Activated CD4-positive, alpha-beta T cell treated with anti-CD3 and anti-CD28 coated beads for 1 hour (primary cell): ENCODE measurements at places on chromosomes 13 and 19.
A peak's percentile ranks its signal among the peaks of the same experiment; 100 is the strongest.

GRCh38 chr13:89136678-89137077 lies 1465.5 kb downstream of the SLITRK5 start:
- no peak for DNase-seq

DNA sequence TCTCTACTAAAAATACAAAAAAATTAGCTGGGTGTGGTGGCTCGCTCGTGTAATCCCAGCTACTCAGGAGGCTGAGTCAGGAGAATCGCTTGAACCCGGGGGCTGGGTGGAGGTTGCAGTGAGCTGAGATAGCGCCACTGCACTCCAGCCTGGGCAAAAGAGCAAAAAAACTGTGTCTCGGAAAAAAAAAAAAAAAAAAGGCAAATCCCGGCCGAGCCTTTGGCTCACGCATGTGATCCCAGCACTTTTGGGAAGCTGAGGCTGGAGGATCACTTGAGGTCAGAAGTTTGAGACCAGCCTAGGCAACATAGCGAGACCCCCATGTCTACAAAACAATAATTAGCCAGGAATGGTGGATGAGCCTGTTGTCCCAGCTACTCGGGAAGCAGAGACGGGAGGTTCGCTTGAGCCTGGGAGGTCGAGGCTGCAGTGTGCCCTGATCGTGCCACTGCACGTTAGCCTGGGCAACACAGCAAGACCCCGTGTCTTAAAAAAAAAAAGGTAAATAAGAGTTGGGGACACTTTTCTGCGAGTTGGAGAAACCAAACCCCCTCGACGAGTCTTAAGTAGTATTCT lies 574 bp upstream of the GPX4 start:
- DNase-seq, result no peak

DNA sequence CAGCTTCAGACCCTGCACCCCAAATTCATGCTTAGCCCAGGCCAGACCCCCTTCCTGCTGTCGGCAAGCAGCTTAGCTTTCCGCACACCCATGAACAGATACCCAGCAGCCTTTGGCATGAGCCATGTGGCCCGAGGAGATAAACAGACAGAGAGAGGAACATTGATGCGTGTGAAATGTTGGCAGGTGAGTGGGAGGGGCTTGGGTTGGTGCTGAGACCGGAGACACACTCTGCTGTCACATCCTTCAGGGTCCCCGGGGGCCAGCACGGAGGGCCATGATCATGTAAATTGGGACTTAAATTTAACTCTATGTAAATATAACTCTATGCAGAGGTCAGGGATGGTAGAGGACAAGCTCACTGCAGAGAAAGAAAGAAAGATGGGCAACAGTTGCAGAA lies 1.5 kb downstream of the CD22 start:
- no peak for DNase-seq

DNA sequence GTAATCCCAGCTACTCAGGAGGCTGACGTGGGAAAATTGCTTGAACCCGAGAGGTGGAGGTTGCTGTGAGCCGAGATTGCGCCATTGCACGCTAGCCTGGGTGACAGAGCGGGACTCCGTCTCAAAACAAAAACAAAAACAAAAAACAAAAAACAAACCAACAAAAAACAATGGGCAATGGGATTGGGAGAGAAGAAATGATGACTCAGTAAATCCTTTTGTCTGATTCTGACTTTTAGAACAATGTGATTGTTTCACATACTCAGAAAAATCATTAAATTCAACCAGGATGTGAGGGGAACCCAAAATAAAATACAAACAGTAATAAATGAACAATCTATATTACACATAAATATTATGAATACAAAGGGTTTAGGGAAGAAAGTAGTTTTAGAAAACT lies 5.1 kb downstream of the ZNF565 start:
- DNase-seq, result no peak

DNA sequence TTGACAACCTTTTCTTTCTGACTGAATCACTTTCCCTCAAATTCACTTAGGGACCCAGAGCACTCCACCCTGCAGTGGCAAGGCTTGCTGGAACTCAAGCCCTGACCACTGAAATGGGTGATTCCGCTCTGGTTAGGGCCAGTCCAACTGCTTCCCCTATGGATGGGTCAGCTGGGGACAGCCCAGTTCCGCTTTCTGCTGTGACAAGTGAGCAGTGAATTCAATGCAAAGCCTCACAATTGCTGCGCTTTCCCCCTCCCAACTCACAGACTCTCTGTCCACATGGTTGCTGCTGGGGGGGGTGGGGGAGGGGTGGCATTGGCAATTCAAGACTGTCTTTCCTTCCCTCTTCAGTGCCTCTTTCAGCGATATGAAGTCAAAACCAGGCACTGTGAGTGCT lies 18.7 kb downstream of the CD70 start:
- no peak for DNase-seq

- DNase-seq, result peak; percentile 52
Measured at GRCh38 chr19:44653977-44654774, 10.5 kb downstream of the PVR start.

GRCh38 chr13:40895227-40896184 lies 106.1 kb downstream of the SLC25A15 start:
- DNase-seq, result no peak

DNA sequence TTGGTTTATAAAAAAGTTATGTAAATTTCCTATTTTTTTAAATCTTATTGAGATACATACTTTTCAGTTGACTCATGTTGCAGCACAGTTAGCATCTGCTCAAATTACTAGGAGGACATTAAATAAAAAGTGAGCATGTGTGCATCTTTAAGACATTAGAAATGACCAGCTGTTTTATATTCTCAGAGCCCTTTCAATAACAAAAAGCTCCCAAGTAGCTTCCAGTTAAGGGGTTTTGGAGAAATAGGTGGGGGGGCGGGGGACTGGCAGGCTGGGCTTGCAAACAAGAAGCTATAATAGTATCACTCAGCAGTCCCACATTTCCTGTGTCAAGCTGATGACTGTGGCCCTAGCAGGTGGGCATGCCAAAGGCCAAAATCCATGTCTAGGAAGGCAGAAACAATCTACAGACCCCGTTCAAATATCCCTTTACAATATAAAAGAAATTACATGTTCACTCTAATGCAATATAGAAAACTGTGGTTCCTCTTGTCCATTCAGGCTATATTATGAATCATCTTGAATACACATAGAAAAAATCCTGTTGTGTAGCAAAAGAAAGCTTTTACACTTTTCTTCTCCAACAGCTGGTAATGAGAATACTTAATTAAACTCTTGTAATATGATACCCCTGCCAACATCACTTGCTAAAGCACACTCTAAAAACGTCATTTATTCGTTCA lies 1713.2 kb upstream of the SLC10A2 start:
- no peak for DNase-seq

DNA sequence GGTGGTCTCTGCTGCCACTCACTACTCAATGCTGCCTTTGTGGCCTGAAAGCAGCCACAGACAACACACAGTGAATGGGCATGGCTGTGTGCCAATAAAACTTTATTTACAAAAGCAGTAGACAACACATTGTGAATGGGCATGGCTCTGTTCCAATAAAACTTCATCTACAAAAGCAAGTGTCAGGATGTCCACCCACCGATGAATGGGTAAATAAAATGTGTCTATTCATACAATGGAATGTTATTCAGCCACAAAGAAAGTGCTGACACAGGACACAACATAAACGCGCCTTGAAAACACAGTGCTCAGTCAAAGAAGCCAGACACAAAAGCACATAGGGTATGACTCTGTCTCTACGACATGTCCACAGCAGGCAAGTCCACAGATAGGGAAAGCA lies 20.1 kb downstream of the ZSCAN5A start:
- no peak for DNase-seq

DNA sequence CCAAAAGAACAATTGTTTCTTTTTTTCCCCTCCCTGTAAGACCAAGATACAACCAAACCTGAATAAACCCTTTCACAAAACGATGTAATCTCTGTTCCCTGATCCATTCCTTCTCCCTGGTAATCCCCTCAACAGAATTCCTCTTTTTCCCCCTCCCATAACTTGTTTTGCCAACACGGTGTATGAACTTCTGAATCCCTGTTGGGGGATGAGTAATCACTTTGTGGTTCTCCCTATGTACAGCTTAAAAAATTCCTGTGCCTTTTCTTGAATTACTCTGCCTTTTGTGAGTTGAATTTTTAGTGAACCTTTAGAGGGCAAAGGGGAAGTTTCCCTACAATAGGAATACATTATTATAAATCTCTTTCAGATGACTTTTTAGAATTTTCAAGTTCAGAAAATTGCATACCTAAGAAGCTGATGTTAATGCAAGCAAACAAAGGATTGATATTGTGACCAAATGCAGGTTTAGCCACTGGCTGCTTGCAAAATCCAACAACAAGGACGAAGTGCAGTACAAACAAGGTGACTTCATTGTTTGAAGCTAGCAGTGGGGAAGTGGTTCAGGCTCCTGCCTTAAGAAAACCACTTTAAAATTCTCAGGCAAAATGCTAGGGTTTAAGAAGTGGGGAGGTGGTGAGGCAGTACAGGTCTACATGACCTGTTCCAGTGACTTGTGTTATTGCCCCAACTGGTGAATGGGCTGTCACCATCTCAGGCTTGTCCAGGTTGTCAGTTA lies 15.0 kb upstream of the EPSTI1 start:
- no peak for DNase-seq

GRCh38 chr13:102399791-102400674 lies 1.8 kb downstream of the FGF14 start:
- no peak for DNase-seq

GRCh38 chr13:36190771-36191170 lies 23.6 kb downstream of the SOHLH2 start:
- DNase-seq, result no peak

- DNase-seq, result no peak
Measured at GRCh38 chr19:13843104-13843921, 33.6 kb upstream of the NANOS3 start.

DNA sequence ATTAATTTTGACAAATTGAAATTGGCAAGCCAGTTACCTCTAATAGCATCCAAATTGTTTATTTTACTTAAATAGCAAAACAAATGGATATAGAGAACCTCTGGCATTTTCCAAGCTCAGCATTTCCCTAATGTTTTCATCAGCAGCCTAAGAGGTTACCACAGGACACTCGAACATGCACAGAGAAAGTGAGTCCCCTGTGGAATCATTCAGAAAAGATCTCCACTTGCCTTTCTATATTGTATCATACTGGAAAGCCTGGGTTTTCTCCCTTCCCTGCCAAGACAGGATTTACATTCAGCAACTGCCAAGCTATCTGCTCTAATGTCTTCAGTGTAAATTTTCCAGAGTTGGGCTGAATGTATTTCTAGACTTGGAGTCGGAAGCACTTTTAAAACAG lies 188.9 kb downstream of the KCTD12 start:
- no peak for DNase-seq

DNA sequence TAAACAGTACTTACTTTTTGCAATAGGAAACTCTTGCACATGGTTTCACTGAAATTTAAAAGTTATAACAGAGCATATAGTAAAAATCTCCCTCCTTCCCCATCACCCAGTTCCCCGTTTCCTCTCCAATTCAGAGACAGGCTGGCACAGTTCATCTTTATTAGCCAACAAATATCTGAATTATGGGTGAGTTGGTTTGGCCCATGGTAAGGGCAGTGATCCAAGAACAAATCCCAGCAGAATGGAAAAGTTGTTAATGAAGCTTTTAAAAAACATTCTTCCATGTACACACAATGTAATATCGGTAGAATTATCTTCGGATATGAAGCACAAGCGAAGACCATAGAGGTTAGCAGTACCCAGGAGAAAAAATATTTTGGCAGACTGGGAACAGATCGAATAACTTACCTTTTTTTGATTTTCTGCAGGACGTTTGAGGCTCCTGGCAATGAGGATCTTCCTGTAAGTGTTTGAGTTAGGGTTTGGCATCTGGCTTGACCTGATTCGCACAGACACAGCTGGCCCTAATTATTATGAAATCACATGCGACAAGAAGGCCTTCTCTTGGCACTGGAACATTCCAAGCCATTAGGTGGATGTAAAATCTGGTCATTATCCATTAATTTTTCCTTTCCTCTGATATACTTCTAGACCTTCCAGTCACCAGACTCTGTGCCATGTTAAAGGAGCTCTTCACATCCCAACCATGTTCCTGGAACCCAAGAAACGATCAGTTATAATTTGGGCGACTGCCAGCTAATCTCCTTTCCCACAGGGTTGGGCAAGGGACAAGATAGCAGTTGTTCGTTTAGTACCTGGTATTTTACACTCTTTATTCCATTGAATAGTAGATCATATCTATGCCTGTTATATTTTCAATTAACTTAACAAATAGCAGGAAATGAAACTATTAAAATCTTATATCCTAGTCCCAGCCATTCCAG lies 139.4 kb upstream of the TSC22D1 start:
- no peak for DNase-seq

DNA sequence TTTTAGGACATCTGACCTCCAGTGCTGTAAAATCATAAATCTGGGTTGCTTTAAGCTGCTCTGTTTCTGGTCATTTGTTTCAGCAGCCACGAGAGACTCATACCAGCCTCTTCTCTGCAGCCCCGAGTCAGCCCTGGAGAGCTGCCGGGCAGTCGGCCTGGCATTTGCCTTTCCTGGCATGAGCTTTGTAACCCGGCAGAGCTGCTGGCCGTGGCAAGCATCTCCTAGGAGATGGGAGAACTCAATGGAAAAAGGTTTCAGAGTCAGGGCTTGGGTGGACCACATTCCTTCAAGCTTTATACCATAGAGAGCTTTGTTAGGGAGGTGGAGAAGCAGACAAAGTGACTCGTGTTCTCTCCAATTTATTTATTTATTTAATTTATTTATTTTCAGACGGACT lies 21.6 kb upstream of the CCL25 start:
- no peak for DNase-seq

- no peak for DNase-seq
Measured at GRCh38 chr13:103277959-103278694, 211.9 kb upstream of the SLC10A2 start.

- DNase-seq, result no peak
Measured at GRCh38 chr19:10374931-10375330, 5.4 kb downstream of the TYK2 start.

GRCh38 chr13:114100446-114101357 lies 31.7 kb downstream of the RASA3 start:
- no peak for DNase-seq

DNA sequence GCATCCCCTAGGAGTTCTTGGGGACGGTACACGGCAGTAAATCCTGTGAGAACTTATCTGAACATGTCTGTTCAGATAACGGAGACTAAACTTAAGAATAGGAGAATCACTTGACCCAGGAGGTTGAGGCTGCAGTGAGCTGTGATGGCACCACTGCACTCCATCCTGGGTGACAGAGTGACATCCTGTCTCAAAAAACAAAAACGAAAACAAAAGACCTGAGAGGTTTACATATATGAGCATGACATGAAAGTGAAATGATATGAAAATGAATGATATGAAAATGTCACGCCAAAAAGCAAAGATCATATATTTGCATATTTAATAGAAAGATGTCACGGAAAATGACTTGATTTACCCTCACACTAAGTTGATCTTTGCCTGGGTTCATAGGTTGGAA lies 5.8 kb downstream of the ZNF175 start:
- no peak for DNase-seq

- DNase-seq, result no peak
Measured at GRCh38 chr13:75533861-75534260, 3.8 kb downstream of the COMMD6 start.

GRCh38 chr19:2385053-2385721 lies 25.1 kb downstream of the TMPRSS9 start:
- no peak for DNase-seq
